ENCODE measurements at places on chromosomes 7 and 10.

GRCh38 chr7:80087771-80088170, 46.9 kb upstream of the GNAI1 start:
- H3K27ac ChIP-seq: no peak overlapping the region
- no peak overlapping the region for H3K4me3 ChIP-seq
- H3K27me3 ChIP-seq: no peaks in the 10 kb centered on the region
- H3K36me3 ChIP-seq: no peaks in the 10 kb centered on the region
- no peak for DNase-seq
- H3K4me1 ChIP-seq: no peaks in the 10 kb centered on the region

GRCh38 chr10:37736120-37736519, 121.3 kb downstream of the ZNF248 start:
- no peak for DNase-seq
- H3K27me3 ChIP-seq: no peaks in the 10 kb centered on the region
- no peak overlapping the region for H3K4me3 ChIP-seq
- peaks cover 6% of the 10 kb centered on the region for H3K4me1 ChIP-seq
- no peaks in the 10 kb centered on the region for H3K36me3 ChIP-seq

DNA sequence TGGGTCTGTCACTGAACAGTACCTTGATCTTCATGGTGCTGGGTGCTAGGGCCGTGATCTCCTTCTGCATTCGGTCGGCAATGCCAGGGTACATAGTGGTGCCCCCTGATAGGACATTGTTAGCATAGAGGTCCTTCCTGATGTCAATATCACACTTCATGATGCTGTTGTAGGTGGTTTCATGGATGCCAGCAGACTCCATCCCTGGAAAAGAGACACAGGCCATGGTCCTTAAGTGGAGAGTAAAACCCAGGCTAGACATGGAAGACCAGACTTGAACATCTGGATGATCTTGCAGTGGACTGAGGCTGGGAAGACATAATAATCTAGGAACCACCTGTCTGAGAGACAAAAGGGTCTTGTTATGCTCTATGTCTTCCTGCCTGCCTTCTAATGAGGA, 14.5 kb downstream of the ACTA2 start:
- DNase-seq: no peak
- H3K36me3 ChIP-seq: peaks cover 47% of the 10 kb centered on the region
- no peak overlapping the region for H3K4me3 ChIP-seq
- H3K27ac ChIP-seq: no peak overlapping the region

DNA sequence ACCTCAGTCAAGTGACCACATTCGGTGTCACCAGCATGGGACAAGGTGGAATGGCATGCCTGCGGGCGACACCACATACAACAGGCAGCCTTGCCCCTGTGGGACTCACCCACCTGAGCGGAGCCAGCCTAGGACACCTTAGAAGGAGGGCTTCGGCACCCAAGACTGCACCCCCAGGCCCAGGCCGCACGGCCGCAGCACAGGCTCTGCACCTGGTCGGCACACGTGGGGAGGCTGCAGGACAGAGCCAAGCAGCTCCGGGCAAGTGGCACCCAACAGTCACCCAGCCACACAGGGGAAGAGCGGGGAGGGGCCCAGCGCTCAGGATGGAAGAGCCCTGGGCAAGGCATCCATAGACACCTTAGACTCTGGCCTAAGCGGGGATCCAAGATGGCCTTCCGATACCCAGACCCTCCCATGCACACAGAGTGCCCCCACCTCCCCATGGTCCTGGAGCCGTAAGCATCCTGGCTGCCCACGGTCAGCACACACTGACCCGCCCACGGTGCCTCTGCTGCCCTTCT, 16.1 kb upstream of the GPER1 start:
- H3K27me3 ChIP-seq: no peaks in the 10 kb centered on the region
- no peak overlapping the region for H3K4me3 ChIP-seq
- no peaks in the 10 kb centered on the region for H3K4me1 ChIP-seq
- no peak for DNase-seq
- H3K27ac ChIP-seq: no peak overlapping the region
- H3K36me3 ChIP-seq: peaks cover 4% of the 10 kb centered on the region

- H3K4me3 ChIP-seq: no peak overlapping the region
- peaks cover 3% of the 10 kb centered on the region for H3K27me3 ChIP-seq
- H3K27ac ChIP-seq: no peak overlapping the region
Measured at GRCh38 chr7:47571331-47572093, 10.4 kb downstream of the TNS3 start.

GRCh38 chr7:111521660-111522059, 40.6 kb downstream of the IMMP2L start:
- H3K27ac ChIP-seq: no peak overlapping the region
- H3K36me3 ChIP-seq: no peaks in the 10 kb centered on the region
- H3K27me3 ChIP-seq: no peaks in the 10 kb centered on the region

DNA sequence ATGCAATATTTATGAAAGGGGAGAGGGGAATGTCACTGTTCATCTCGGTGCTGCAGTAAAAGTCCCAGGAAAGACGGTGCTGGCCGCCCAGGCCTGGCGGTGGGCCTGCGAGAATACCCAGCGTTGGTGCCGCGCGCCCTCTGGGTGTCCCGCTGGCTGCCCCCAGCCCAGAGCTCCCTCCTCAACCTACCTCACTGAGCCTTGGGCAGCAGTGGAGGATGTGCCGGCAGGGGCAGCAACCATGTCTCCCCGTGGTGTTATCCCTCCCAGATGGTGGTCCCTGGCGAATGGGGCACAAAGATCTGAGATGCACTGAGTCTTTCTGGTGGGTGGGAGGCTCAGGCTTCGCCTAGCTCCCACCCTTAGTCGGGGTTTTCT, 9.5 kb upstream of the TLX1 start:
- no peak overlapping the region for H3K27ac ChIP-seq
- H3K27me3 ChIP-seq: peaks cover 65% of the 10 kb centered on the region
- peak overlapping the region; percentile 78 for H3K4me3 ChIP-seq
- H3K36me3 ChIP-seq: peaks cover 5% of the 10 kb centered on the region
- DNase-seq: no peak

DNA sequence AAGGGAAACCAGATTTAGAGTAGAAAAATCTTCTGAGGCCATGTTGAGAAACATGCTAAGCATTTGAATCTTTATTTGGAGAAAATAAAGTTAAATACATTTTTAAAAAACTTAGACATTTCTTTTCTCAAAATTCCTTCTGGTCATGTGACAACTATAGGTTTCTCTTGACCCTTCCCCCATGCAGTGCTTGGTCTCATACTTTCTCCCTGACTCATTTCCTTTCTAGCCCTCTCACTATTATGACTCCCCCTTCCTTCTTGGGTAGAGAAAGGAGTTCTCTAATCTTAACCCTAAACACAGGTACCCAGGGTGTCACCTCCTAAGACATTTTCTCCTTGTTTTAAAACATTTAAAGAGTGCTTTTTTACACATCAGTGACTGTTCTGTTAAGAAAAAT, 179.5 kb upstream of the TMEM106B start:
- H3K27me3 ChIP-seq: no peaks in the 10 kb centered on the region
- no peaks in the 10 kb centered on the region for H3K36me3 ChIP-seq
- DNase-seq: no peak
- no peak overlapping the region for H3K27ac ChIP-seq
